Forelimb muscle (tissue), 1 donor: ENCODE measurements at places on chromosomes 4 and X. TPM values are rescaled to one million over a fixed set of nuclear protein-coding genes. Genes with fewer than 3 reads are reported as not detected.

WWC2 gene
- 18.3 TPM for polyA plus RNA-seq

CSN1S1 gene
- not detected for polyA plus RNA-seq

CT45A2 gene
- polyA plus RNA-seq, result not detected

RHOXF1 gene
- not detected for polyA plus RNA-seq

PCDH19 gene
- polyA plus RNA-seq, result 3.8 TPM

P2RY10 gene
- 0.62 TPM for polyA plus RNA-seq

SMIM20 gene
- 43.2 TPM for polyA plus RNA-seq

ZNF330 gene
- polyA plus RNA-seq, result 33.1 TPM

CT45A1 gene
- polyA plus RNA-seq, result 0.24 TPM

MAPK10 gene
- 3.3 TPM for polyA plus RNA-seq

AKAP14 gene
- not detected for polyA plus RNA-seq

MAGEB10 gene
- polyA plus RNA-seq, result not detected

FAM47A gene
- polyA plus RNA-seq, result not detected

XK gene
- polyA plus RNA-seq, result 8.9 TPM

KCNIP4 gene
- 0.97 TPM for polyA plus RNA-seq

PCDH11X gene
- polyA plus RNA-seq, result 0.04 TPM

SERPINA7 gene
- polyA plus RNA-seq, result not detected

GPM6B gene
- polyA plus RNA-seq, result 17.8 TPM

ART3 gene
- polyA plus RNA-seq, result 38.3 TPM

SLC49A3 gene
- 25.2 TPM for polyA plus RNA-seq

OTC gene
- not detected for polyA plus RNA-seq

OGT gene
- polyA plus RNA-seq, result 145 TPM

C4orf46 gene
- polyA plus RNA-seq, result 15.5 TPM

ERAS gene
- 0.16 TPM for polyA plus RNA-seq

PDE5A gene
- polyA plus RNA-seq, result 16.1 TPM

CDS1 gene
- 0.28 TPM for polyA plus RNA-seq

VCX gene
- not detected for polyA plus RNA-seq

SPRY1 gene
- 147 TPM for polyA plus RNA-seq

PPEF2 gene
- 0.30 TPM for polyA plus RNA-seq

GABRQ gene
- 1.3 TPM for polyA plus RNA-seq

NONO gene
- polyA plus RNA-seq, result 300 TPM

TIMM8A gene
- polyA plus RNA-seq, result 9.0 TPM

GAGE12E gene
- polyA plus RNA-seq, result not detected

CEP135 gene
- 5.6 TPM for polyA plus RNA-seq

CFI gene
- 6.5 TPM for polyA plus RNA-seq

PASD1 gene
- polyA plus RNA-seq, result 0.08 TPM

LINC00632 gene
- polyA plus RNA-seq, result 12.5 TPM

GLUD2 gene
- 2.5 TPM for polyA plus RNA-seq

CRLF2 gene
- 0.08 TPM for polyA plus RNA-seq

TENM3 gene
- 15.3 TPM for polyA plus RNA-seq

SOX3 gene
- polyA plus RNA-seq, result 0.10 TPM

C4orf51 gene
- not detected for polyA plus RNA-seq

MGARP gene
- 0.28 TPM for polyA plus RNA-seq

NR3C2 gene
- polyA plus RNA-seq, result 14.1 TPM

HMX1 gene
- 0.14 TPM for polyA plus RNA-seq

YY2 gene
- 1.2 TPM for polyA plus RNA-seq

TLR6 gene
- 1.0 TPM for polyA plus RNA-seq

FBXL5 gene
- polyA plus RNA-seq, result 67.2 TPM

NEIL3 gene
- polyA plus RNA-seq, result 2.4 TPM

KIF4A gene
- 5.5 TPM for polyA plus RNA-seq

DRP2 gene
- polyA plus RNA-seq, result 1.6 TPM

TXK gene
- 0.48 TPM for polyA plus RNA-seq

ANXA5 gene
- 258 TPM for polyA plus RNA-seq

DNAAF6 gene
- not detected for polyA plus RNA-seq

SMIM10 gene
- 12.7 TPM for polyA plus RNA-seq

GUCY1A1 gene
- polyA plus RNA-seq, result 11.1 TPM

RBBP7 gene
- polyA plus RNA-seq, result 165 TPM

MGAT4D gene
- polyA plus RNA-seq, result not detected
